ENCODE measurements at places on chromosomes 12 and 14. TPM values are rescaled to one million over a fixed set of nuclear protein-coding genes. Genes with fewer than 3 reads are reported as not detected.

- no peak overlapping the region for H3K27ac ChIP-seq
- no peak for DNase-seq
- no peak overlapping the region for H3K4me3 ChIP-seq
- no peaks in the 10 kb centered on the region for H3K27me3 ChIP-seq
Observed at GRCh38 chr12:103028881-103029639, 71.6 kb downstream of the ASCL1 start.

The BAG5 gene
- total RNA-seq: 37.1 TPM

- no peak overlapping the region for H3K4me3 ChIP-seq
- H3K4me1 ChIP-seq: no peaks in the 10 kb centered on the region
- H3K36me3 ChIP-seq: no peaks in the 10 kb centered on the region
- DNase-seq: no peak
- no peak overlapping the region for H3K27ac ChIP-seq
Observed at GRCh38 chr14:106528717-106529116, 1002.3 kb downstream of the TMEM121 start.

GRCh38 chr14:85731186-85731585 is 201.2 kb downstream of the FLRT2 start:
- H3K4me3 ChIP-seq: no peak overlapping the region
- no peak overlapping the region for H3K27ac ChIP-seq
- H3K36me3 ChIP-seq: no peaks in the 10 kb centered on the region
- no peak for DNase-seq

The KLRC1 gene
- total RNA-seq: not detected

Data from CD4-positive, alpha-beta memory T cell (primary cell).